ENCODE measurements at places on chromosomes 5 and 9. TPM values are rescaled to one million over a fixed set of nuclear protein-coding genes. Genes with fewer than 3 reads are reported as not detected.

The IFNA13 gene
- not detected for total RNA-seq

The SUB1 gene
- 295 TPM for total RNA-seq

The PCDHAC1 gene
- total RNA-seq = not detected

The SPACA9 gene
- total RNA-seq = 6.6 TPM

The DAP gene
- total RNA-seq = 300 TPM

GRCh38 chr9:82616545-82616944 is 446.4 kb downstream of the RASEF start:
- DNase-seq = no peak

GRCh38 chr9:133732639-133733408 is 5.3 kb downstream of the SARDH start:
- no peak for DNase-seq

DNA sequence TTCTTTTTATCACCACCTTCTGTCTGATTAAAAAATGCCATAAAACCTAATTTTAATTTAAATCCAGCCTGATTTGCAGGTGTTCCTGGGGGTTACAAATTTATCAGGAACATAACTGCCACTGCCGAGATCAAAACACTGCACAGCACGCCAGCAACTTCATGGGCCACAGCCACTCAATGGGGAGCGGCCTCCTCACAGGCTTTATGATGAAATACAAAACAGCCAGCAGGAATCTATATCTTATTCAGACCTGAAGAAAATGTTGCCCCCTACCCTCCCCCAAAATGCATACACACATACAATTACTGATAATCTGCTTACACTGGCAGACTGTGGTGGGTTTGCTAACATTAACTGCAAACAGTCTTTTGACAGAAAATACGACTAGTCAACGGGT is 151.7 kb upstream of the POU5F2 start:
- no peak for DNase-seq

DNA sequence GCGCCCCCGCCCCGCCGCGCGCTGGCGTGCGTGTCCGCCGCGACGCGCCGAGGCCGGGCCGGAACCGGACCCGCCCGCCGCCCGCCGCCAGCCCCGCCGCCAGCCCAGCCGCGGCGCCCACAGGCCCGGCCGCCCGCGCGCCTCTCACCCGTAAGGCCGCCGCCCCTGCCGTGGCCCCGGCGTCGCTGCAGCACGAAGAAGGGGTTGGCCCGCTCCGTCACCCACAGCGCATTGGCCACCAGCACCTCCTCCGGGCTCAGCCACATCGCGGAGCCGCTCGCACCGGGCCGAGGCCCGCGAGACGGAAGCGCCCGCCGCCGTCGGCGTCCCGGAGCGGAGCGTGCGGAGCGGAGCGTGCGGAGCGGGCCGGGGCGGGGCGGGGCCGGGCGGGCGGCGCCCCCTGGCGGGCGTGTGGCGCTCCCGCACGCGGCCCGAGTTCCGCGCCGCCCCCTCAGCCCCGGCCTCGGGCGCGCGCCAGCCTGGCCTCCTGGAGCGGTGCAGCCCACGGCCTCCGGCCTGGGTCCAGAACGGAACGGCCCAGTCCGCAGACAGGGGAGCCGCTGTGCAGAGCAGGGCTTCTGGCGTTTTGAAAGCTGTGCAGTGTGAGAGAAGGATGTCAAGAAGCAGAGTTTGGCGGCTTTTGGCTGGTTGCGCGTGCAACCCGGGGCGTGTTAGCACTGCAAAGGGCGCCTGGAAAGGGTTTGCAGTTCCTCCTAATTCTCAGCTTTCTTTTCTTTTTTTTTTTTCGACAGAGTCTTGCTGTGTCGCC is at the start of gene TBC1D9B:
Gene TBC1D9B, minus strand, starts transcription at position 342 of the 769 bp plus-strand sequence. Its CDS starts 76 bp downstream, at position 266.
- DNase-seq = peak; percentile 40

GRCh38 chr9:102106439-102106838 is 368.0 kb upstream of the GRIN3A start:
- DNase-seq = no peak

DNA sequence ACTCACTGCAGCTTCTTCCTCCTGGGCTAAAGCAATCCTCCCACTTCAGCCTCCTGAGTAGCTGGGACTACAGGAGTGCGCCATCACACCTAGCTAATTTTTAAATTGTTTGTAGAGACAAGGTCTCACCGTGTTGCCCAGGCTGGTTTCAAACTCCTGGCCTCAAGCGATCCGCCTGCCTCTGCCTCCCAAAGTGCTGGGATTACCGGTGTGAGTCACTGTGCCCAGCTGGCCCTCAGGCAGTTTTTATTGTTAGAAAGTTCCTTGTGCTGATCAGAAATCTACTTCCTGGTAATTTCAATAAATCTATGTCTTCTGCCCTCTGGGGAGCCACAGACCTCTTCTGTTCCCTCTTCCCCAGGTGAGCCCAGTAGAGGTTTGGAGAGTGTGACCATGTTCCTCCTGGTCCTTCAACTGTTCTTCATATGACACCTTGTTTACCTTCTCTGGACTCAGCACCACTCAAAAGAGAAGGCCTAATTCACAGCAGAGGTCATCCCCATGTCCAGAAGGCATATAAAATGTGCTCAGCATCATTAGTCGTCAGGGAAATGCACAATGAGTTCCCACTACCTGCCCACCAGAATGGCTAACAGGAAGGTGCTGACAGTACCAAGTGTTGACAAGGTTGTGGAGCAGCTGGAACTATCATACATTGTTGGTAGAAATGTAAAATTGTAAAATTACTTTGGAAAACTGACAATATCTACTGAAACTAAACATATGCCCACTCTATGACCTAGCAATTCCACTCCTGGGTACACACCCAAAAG is 10.4 kb downstream of the TMOD1 start:
- DNase-seq = no peak

DNA sequence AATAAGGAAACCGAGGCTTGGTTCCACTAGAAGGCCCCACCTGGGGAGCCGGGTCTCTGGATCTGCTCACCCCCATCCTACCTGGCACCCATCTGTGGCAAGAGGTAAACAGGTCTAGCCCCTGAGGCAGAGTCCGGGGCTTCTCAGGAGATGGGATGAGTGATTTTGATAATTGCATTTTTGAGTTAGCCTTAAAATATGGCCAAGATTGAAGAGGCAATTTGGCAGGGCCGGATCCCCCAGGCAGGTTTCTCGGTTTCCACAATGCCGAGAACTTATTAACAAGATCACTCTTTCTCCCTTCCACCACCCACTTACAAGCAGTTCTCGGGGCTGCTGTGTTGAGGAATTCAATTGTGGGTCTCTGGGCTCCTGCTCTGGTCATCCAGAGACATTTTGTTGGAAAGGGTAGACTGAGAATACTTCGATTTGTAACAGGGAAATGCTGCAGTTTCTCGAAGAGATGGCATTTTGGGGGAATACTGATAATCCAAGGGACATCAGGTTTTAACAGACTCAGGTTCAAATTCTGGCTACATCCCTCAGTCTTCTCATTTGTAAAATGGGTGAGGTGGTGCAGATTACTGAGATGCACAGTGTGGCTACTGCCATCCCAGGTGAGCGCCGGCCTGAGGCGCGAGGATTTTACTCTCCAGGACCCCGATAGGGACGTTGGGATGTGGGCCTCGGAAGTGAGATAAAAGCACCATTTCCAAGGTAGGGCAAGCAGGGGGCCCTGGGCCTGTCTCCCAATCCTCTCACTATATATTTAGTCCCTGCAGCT is 194.2 kb downstream of the CDK5RAP2 start:
- no peak for DNase-seq

- peak; percentile 94 for DNase-seq
These were observed 92.9 kb downstream of the NDFIP1 start for GRCh38 chr5:142201471-142201887.

DNA sequence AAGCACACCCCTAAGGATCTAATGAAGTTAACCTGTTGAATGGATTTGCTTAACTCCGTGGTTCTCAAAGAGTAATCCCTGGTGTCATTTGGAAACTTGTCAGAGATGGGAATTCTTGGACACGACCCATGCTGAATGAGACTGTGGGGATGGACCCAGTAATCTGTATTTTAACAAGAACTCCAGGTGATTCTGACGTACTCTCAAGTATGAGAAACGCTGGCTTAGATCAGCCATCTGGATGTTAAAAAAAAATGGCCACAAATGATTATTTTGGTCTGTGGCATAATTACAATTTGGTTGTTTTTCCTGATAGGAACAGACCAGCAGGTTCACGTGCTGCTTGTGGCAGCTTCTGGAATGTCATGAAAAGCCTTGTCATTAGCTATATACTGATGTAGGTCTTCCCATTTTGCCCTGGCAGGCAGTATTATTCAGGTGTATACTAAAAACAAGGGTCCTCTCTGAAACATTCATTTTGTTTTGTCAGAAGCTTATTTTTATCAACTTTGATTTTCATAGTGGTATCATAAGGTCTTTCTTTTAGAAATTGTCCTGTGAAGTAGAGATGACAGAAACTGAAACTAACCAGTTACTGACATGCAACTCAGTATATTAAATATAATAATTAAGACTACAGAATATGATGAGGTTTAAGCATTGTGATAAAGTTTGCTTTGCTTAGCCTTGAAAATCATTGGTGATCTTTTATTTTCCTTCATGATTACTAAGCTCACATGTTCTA is 15.4 kb downstream of the CPEB4 start:
- no peak for DNase-seq

- DNase-seq = no peak
These were observed 394.3 kb downstream of the GADD45G start for GRCh38 chr9:89999176-89999533.

- no peak for DNase-seq
These were observed 194.1 kb downstream of the DCP2 start for GRCh38 chr5:113170707-113171106.

Data from HFFc6 (cell line).